ENCODE measurements at places on chromosomes 3 and 15.

- no peak for DNase-seq
Observed at GRCh38 chr15:59611276-59612260, at the start of gene GCNT3. GCNT3 (plus strand) TSS chr15:59611783; CDS start chr15:59618239, 6,456 bp downstream.

GRCh38 chr3:107822308-107822707, 268.5 kb downstream of the CD47 start:
- DNase-seq, result no peak

GRCh38 chr3:123741041-123741511, 143.1 kb downstream of the MYLK start:
- no peak for DNase-seq

- no peak for DNase-seq
Observed at GRCh38 chr3:182005219-182005618, 293.5 kb downstream of the SOX2 start.

- no peak for DNase-seq
Observed at GRCh38 chr3:8538913-8539312, 37.3 kb downstream of the LMCD1 start.
